Activated T-cell treated with anti-CD3 and anti-CD28 coated beads, Interleukin-2, amount 50 U/mL, for 1 hour (primary cell): ENCODE measurements at places on chromosomes 4 and X.

- DNase-seq, result no peak
These were observed 3.2 kb downstream of the PITX2 start for GRCh38 chr4:110619463-110620247.

GRCh38 chrX:106802388-106803275 lies at the start of gene TBC1D8B:
Gene TBC1D8B, plus strand, starts transcription at chrX:106802673. Its CDS starts 181 bp downstream, at chrX:106802854.
- peak; percentile 21 for DNase-seq

- DNase-seq, result no peak
These were observed 14.7 kb downstream of the APEX2 start for GRCh38 chrX:55014897-55015299.

DNA sequence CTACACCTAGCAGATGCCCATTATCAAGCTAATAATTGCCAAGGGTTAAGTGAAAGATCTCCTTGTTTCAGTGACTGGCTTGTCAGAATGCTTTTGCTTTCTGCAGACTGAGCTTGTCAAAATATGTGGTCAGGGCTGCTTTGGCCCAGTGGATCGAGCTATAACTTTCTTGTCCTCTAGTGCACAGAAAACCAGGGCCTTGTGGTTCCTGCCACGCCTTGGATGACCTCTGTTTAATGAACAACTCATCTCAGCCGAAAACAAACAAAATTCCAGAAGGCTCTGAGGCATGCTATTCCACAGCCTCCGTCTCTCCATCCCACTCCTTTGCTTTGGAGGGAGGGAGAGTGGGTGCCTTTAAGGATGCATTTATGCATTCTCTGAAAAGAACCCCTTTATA lies 11.3 kb downstream of the EVC start:
- no peak for DNase-seq

DNA sequence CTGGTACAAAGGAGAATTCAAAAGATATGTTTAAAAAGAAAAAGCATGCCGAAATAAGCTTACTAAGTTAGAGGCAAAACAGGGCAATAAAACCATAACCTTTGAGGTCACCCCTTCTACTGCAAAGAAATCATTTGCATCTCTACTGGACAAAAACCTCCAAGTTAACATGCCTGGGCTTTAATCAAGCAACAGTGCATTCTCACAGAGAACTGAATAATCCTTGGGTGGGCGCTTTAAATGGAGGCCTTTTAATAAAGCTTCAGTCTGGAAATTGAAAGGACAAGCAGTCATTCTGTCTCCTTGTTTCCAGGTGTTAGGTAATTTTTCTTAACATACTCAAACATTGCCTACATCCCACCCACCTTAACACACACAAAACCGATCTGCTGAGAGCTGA lies 34.6 kb upstream of the SMS start:
- DNase-seq, result no peak

DNA sequence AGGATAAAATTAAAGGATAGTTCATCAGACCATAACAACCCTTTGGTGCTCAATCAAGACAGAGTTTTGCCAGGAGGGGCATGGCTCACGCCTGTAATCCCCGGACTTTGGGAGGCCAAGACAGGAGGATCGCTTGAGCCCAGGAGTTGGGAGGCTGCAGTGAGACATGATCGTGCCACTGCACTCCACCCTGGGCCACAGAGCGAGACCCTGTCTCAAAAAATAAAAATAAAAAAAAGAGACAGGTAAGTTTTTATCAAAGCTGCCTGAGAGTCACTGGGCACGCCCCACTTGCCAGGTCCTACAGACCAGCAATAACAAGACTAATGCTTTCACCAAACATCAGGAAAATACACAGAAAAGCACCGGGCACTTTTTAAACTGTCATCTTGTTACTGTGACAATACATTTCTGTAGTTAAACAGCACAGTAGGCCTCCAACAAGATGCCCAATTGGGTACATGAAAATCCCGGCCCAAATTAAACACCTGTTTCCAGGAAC lies 765 bp downstream of the CFAP97 start:
- peak; percentile 29 for DNase-seq

GRCh38 chr4:123706973-123707372 lies 310.4 kb downstream of the SPRY1 start:
- no peak for DNase-seq

- DNase-seq, result no peak
These were observed 7.3 kb downstream of the CFAP99 start for GRCh38 chr4:2426069-2426397.

GRCh38 chr4:61223385-61223784 lies 23.3 kb downstream of the ADGRL3 start:
- no peak for DNase-seq
